ENCODE measurements at places on chromosomes 16 and 17. TPM values are rescaled to one million over a fixed set of nuclear protein-coding genes. Genes with fewer than 3 reads are reported as not detected.
A peak's percentile ranks its signal among the peaks of the same experiment; 100 is the strongest.

DNA sequence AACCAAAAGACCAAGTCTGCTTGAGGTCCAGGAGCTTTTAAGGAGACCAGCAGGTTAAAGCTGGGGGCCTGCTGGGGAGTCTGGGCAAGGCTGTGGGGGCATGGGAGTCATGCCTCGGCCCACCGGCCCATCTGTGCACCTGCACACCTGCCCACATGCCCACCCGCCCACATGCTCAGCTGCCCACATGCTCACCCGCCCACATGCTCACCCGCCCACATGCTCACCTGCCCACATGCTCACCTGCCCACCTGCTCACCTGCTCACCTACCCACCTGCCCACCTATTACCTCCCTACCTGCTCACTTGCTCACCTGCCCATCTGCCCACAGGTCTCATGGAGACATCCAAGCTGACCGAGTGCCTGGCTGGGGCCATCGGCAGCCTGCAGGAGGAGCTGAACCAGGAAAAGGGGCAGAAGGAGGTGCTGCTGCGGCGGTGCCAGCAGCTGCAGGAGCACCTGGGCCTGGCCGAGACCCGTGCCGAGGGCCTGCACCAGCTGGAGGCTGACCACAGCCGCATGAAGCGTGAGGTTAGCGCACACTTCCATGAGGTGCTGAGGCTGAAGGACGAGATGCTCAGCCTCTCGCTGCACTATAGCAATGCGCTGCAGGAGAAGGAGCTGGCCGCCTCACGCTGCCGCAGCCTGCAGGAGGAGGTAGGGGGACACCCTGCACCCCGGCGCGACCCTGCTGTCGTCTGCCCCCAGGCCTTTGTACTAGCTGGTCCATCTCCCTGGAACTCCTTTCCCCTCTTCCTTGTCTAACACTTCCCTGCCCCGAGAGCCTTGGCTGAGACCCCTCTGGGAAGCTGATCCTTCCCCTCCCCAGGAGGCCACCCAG is 14.0 kb downstream of the CARD14 start:
- peaks cover 3% of the 10 kb centered on the region for H3K27me3 ChIP-seq
- no peak for DNase-seq
- no peaks in the 10 kb centered on the region for H3K4me1 ChIP-seq
- H3K4me3 ChIP-seq, result no peak overlapping the region
- H3K27ac ChIP-seq, result no peak overlapping the region

HOXB9 gene
- 0.21 TPM for total RNA-seq

- no peak overlapping the region for H3K27ac ChIP-seq
- H3K36me3 ChIP-seq, result no peaks in the 10 kb centered on the region
- H3K4me3 ChIP-seq, result no peak overlapping the region
- H3K27me3 ChIP-seq, result no peaks in the 10 kb centered on the region
- peaks cover 13% of the 10 kb centered on the region for H3K4me1 ChIP-seq
Measured at GRCh38 chr17:61247439-61247838, 152.2 kb upstream of the TBX2 start.

DNA sequence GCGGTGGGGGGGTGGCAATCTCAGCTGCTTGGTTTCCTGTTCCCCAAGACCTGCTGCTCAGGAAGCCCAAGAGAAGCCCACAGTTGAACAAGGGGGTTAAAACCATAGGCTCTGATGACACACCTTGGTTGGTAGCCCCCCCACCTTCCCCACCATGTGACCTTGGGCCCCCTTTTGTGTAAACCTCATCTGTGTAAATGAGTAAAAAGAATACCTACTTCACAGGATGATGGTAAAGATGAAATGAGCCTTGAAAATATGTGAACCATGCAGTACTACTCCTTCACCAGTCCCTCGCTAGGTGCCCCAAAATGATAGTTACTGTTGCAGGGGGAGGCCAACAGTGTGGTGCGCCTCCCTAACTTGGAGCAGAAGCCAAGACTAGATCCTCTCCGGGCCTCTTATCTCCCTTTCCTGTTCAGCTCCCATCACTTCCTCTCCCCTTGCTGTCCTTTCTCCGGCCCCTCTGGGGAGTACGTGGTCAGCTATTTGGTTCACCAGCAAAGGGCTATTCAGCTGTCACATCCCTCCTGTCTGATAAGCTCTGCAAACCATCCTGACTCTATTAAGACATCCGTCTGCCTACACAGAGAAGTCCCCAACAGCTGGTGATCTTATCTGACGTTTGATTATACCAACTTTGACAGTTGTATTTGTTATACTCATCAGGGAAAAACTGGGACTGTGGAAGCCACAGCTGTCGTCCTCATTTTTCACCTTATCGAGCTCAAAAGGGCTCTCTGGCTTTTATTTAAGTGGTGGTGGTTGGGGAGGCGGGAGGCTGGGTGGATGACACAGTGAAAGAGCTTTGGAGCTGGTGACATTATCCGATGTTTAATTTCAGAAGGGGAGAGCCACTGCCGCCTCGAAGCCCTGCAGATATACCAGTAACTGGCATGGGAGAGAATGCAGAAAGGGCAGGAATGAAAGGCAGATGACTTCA is 19.9 kb downstream of the DCAKD start:
- H3K4me1 ChIP-seq, result no peaks in the 10 kb centered on the region
- H3K4me3 ChIP-seq, result no peak overlapping the region
- peaks cover 25% of the 10 kb centered on the region for H3K36me3 ChIP-seq
- no peak overlapping the region for H3K27ac ChIP-seq

DNA sequence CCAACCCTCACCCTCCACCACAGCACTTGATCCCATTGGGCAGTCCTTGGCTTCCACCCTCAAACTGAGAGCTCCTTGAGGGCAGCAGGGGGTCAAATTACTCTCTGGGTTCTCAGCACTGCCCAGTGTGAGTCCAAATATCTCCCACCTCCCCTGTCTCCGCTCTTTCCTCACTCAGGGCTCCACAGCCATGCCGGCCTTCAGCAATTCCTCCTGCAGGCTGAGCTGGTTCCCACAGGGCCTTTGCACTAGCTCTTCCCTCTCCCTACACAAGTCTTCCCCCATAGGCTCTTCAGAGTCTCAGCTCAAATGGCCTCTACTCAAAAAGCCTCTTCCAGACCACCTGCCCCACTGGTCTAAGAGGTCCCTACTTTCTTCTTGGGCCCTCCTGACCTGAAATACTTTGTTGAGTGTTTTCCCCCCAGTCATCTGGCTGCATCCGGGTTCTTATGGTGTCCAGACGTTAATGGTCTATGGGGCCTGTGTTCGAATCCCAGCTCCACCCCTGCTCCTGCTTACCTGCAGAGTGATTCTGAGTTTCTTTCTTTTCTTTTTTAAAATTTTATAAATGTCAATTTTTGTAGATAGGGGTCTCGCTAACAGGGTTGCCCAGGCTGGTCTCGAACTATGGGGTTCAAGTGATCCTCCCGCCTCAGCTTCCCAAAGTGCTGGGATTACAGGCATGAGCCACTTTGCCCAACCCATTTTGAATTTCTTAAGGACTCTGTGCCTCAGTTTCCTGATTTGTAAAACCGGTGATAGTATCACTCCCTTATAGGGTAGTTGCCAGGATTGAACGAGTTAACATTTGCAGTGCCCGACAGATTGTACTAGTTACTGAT is 973 bp upstream of the IL4R start:
- peak overlapping the region; percentile 100 for H3K4me3 ChIP-seq
- peak overlapping the region; percentile 94 for H3K27ac ChIP-seq
- DNase-seq, result no peak
- H3K4me1 ChIP-seq, result peaks cover 42% of the 10 kb centered on the region
- H3K36me3 ChIP-seq, result peaks cover 34% of the 10 kb centered on the region

SCN4A gene
- total RNA-seq, result 0.05 TPM

GRCh38 chr17:1584167-1584566 is 21.6 kb upstream of the PITPNA start:
- no peaks in the 10 kb centered on the region for H3K27me3 ChIP-seq
- H3K36me3 ChIP-seq, result no peaks in the 10 kb centered on the region
- no peak for DNase-seq
- H3K4me1 ChIP-seq, result no peaks in the 10 kb centered on the region

- no peaks in the 10 kb centered on the region for H3K27me3 ChIP-seq
- no peak for DNase-seq
- peaks cover 30% of the 10 kb centered on the region for H3K36me3 ChIP-seq
- H3K4me1 ChIP-seq, result peaks cover 15% of the 10 kb centered on the region
- no peak overlapping the region for H3K4me3 ChIP-seq
- no peak overlapping the region for H3K27ac ChIP-seq
Measured at GRCh38 chr16:24138575-24138974, 117.6 kb upstream of the CACNG3 start.

- no peak overlapping the region for H3K27ac ChIP-seq
- no peak overlapping the region for H3K4me3 ChIP-seq
- DNase-seq, result no peak
- H3K4me1 ChIP-seq, result peaks cover 6% of the 10 kb centered on the region
- H3K36me3 ChIP-seq, result no peaks in the 10 kb centered on the region
Measured at GRCh38 chr17:17382971-17383370, 79.8 kb downstream of the NT5M start.

KRTAP17-1 gene
- not detected for total RNA-seq

GRCh38 chr16:2836646-2837508 is 6.8 kb downstream of the ZG16B start:
- H3K27me3 ChIP-seq, result peaks cover 4% of the 10 kb centered on the region
- no peaks in the 10 kb centered on the region for H3K36me3 ChIP-seq
- H3K4me3 ChIP-seq, result no peak overlapping the region

CX3CL1 gene
- not detected for total RNA-seq

- H3K4me3 ChIP-seq, result no peak overlapping the region
- peaks cover 25% of the 10 kb centered on the region for H3K4me1 ChIP-seq
- DNase-seq, result peak; percentile 68
- no peak overlapping the region for H3K27ac ChIP-seq
- no peaks in the 10 kb centered on the region for H3K36me3 ChIP-seq
Measured at GRCh38 chr16:84629580-84629979, 11.7 kb upstream of the COTL1 start.

DNA sequence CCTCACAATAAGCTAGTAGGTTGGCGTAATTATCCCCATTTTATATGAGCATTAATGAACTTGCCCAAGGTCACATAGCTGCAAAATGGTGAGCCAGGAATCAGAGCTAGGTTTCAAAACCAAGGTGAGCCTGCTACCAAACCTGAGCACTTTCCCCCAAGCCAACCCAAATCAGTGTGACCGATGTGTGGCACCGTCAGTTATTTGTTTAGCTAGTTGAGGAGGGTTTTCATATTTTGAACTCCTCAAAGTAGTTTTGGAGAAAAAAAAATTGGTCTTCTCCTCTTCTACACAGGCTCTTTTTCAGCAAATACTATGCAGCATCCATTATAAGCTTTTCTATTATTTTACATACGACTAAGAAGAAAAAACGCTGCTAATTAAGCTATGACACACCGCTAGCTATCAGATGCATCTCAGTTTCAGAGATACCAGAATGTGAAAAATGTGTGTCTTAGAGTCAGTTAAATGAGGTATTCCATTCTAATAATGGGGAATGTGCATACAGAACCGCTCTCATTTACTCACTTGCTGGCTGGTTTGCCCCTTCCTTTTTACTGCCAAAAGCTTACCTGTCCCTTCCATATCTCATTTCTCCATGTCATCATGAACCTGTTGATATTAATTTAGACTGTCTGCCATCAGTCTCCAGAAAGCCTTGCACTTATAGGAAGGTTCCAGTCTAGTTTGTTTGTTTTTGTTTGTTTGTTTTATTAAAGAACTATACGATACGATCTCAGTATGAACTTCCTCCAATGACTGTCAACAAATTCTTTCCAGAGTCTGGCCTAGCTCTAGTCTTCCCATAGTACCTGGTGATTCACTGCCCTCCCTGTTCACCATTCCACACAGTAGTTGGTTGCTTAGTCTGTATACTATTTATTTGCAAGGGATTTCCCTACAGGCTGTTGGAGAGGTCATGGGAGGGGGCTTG is 2.2 kb upstream of the TBX4 start:
- no peaks in the 10 kb centered on the region for H3K4me1 ChIP-seq
- H3K4me3 ChIP-seq, result no peak overlapping the region
- H3K36me3 ChIP-seq, result no peaks in the 10 kb centered on the region
- no peak overlapping the region for H3K27ac ChIP-seq
- no peak for DNase-seq

DNA sequence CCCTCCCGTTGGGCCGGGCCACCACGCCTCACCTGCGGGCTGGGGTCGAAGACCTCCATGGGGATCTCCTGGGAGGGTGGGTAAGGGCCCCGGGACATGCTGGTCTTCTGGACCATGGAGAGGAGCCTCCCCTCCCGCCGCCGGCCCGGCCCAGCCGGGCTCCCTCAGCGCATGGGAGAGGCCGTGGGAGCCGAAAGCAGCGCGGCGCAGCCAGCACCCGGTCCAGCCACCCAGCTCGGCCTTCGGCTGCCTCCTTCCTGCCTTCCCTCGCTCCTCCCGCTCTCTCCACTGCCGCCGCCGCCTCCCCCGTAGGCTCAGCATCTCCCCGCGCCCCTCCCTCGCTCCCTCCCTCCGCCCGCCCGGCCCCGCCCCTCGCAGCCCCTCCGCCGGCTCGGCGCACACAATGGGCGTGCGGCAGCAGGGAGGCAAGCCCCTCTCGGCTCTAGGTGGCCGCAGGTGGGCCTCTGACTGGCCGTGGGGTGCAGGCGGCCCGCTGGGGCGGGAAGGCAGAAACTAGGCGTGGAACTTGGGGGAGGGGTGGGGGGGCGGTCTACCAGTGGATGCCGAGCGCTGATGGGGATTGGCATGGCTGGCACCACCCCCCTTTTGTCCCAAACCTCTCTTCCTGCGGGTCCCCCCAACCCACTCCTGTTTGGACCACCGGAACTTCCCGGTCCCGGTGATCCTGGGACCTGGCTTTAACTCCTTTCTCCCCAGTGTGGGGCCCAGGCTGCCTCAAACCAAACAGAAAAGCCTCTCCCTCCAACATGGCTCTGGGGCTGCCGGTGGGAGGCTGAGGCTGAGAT is at the start of gene CACNB1:
TSS of gene CACNB1 (minus strand) at position 290 of the 806 bp plus-strand sequence. CDS start at position 116, 174 bp downstream.
- no peaks in the 10 kb centered on the region for H3K27me3 ChIP-seq
- H3K4me1 ChIP-seq, result peaks cover 56% of the 10 kb centered on the region
- peak; percentile 93 for DNase-seq
- H3K4me3 ChIP-seq, result peak within 1 kb of the TSS; percentile 98
- H3K27ac ChIP-seq, result peak within 1 kb of the TSS; percentile 75

TBC1D24 gene
- 16.6 TPM for total RNA-seq

CD300LB gene
- not detected for total RNA-seq

- H3K27me3 ChIP-seq, result no peaks in the 10 kb centered on the region
- peaks cover 19% of the 10 kb centered on the region for H3K4me1 ChIP-seq
- H3K27ac ChIP-seq, result no peak overlapping the region
- H3K4me3 ChIP-seq, result peak overlapping the region; percentile 17
- H3K36me3 ChIP-seq, result no peaks in the 10 kb centered on the region
- DNase-seq, result peak; percentile 88
Measured at GRCh38 chr16:31427441-31428278, 500 bp downstream of the COX6A2 start.

PRAC2 gene
- not detected for total RNA-seq

DNA sequence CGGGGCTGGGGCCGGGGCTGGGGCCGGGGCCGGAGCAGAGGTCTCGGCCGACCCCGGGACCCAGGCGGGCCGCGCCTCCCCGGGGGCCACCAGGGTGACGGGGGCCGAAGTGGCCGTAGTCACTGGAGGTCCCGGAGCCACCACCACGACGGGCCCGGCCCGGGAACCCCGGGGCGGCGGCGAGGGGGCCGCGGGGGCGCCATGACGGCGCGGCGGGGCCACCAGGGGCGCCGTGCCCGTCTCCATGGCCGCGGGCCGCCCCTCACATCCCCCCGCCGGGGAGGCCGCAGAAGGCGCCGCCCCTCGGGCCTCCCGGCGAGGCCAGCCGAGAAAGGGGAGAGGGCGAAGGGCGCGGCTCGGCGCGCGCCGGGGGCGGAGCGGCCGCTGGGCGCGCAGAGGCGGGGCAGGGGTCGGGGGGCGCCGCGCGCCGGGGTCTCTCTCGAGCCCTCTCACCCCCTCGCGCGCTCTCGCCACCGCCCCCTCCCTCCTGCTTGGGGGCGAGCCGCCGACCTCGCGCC is 297 bp downstream of the TBC1D10B start:
- peak overlapping the region; percentile 90 for H3K4me3 ChIP-seq
- peaks cover 27% of the 10 kb centered on the region for H3K36me3 ChIP-seq

- H3K4me1 ChIP-seq, result no peaks in the 10 kb centered on the region
- H3K36me3 ChIP-seq, result no peaks in the 10 kb centered on the region
- H3K27me3 ChIP-seq, result peaks cover 13% of the 10 kb centered on the region
- DNase-seq, result no peak
Measured at GRCh38 chr16:51129105-51129504, 22.0 kb downstream of the SALL1 start.

All from activated CD4-positive, alpha-beta T cell treated with anti-CD3 and anti-CD28 coated beads, Interleukin-2, amount 10 ng/mL, durations not matched to agents 24 days and 14 days (primary cell).